ENCODE measurements at places on chromosomes 2 and 18. TPM values are rescaled to one million over a fixed set of nuclear protein-coding genes. Genes with fewer than 3 reads are reported as not detected.

CLEC4F gene
- total RNA-seq: 0.23 TPM

FSHR gene
- total RNA-seq: not detected

PROC gene
- total RNA-seq: not detected

ALPP gene
- total RNA-seq: not detected

MYO7B gene
- 1.4 TPM for total RNA-seq

GPR45 gene
- total RNA-seq: not detected

GALNT5 gene
- 2.6 TPM for total RNA-seq

UGT1A7 gene
- total RNA-seq: not detected

PID1 gene
- 14.0 TPM for total RNA-seq

EPAS1 gene
- 356 TPM for total RNA-seq

GAREM1 gene
- 9.5 TPM for total RNA-seq

LCT gene
- not detected for total RNA-seq

CAPN13 gene
- total RNA-seq: 2.0 TPM
